ENCODE measurements at places on chromosomes 1 and 21. TPM values are rescaled to one million over a fixed set of nuclear protein-coding genes. Genes with fewer than 3 reads are reported as not detected.

NAXE gene
- polyA plus RNA-seq, result 76.4 TPM

ZMYND12 gene
- 3.2 TPM for polyA plus RNA-seq

SHISA4 gene
- polyA plus RNA-seq, result 14.2 TPM

PIGV gene
- 16.0 TPM for polyA plus RNA-seq

FCN3 gene
- polyA plus RNA-seq, result 2.6 TPM

CFHR2 gene
- not detected for polyA plus RNA-seq

EVA1C gene
- polyA plus RNA-seq, result 5.0 TPM

LCE6A gene
- polyA plus RNA-seq, result not detected

NFIA gene
- polyA plus RNA-seq, result 13.9 TPM

CLDN17 gene
- not detected for polyA plus RNA-seq

PGBD2 gene
- polyA plus RNA-seq, result 12.2 TPM

GPR3 gene
- 1.3 TPM for polyA plus RNA-seq

ZNF697 gene
- polyA plus RNA-seq, result 21.3 TPM

GRCh38 chr1:17360272-17360956 lies 11.6 kb upstream of the PADI6 start:
- DNase-seq, result no peak

GRCh38 chr1:113981962-113982931 lies 3.0 kb downstream of the OLFML3 start:
- peak; percentile 39 for DNase-seq

GRCh38 chr1:155064832-155065429 lies 1.4 kb downstream of the EFNA4 start:
- DNase-seq, result no peak

- DNase-seq, result no peak
Observed at GRCh38 chr21:18493422-18493821, 89.8 kb upstream of the TMPRSS15 start.

GRCh38 chr1:229844675-229845074 lies 218.6 kb downstream of the URB2 start:
- DNase-seq, result no peak

DNA sequence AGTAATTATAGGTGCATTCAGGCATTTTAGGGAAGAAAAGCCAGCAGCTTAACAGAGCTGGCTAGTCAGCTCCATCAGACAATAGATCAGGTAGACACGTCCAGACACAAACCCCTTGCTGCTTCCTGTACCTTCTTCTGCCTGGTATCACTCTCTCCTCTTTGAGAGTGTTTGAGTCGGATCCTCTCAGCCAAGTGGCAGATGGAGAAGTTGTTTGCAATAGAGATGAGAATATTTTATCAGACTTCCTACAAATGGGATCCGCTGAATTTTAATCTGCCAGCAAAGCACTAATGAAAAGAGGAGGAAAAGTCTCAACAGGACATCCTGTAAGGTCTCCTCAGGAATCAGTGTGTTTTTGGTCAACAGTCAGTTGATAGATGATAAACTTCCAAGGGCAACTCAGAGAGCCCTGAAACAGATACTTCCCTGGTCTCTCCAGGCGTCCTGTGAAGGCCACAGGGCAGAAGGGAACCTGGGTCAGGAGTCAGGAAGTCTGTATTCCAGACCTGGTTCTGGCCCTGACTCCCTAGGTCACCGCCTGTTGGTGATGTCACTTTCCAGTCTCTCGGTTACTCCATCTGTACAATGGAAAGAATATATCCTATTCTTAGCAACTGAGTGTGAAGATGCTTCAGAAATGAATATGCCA lies 62.1 kb upstream of the PROX1 start:
- no peak for DNase-seq

DNA sequence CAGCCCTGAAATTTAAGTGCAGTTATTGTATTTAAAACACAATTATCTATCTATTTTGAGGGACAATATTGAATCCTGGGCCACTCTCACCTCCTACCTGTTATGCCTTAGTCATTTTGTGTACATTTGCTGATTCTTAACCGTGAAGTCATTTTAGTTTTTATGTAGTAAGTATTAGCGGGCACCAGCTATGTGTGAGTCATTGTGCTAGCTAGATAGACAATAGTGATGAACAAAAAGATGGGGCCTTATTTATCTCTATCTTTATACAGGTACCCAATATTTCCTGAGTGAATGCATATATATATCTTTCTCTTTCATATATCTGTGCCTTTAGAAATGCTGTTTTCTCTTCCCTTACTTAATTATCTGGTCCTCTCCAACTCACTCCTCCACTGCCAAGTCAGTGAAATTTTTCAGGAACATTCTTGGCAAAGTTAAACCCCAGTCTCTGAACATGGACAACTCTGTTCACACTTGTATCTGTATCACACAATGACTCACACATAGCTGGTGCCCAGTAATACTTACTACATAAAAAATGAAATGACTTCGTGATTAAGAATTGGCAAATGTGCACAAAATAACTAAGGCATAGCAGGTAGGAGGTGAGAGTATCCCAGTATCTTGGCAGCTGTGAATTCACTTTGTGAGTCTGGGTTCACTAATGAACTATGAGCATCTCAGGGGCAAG lies 166.0 kb upstream of the C8B start:
- no peak for DNase-seq

DNA sequence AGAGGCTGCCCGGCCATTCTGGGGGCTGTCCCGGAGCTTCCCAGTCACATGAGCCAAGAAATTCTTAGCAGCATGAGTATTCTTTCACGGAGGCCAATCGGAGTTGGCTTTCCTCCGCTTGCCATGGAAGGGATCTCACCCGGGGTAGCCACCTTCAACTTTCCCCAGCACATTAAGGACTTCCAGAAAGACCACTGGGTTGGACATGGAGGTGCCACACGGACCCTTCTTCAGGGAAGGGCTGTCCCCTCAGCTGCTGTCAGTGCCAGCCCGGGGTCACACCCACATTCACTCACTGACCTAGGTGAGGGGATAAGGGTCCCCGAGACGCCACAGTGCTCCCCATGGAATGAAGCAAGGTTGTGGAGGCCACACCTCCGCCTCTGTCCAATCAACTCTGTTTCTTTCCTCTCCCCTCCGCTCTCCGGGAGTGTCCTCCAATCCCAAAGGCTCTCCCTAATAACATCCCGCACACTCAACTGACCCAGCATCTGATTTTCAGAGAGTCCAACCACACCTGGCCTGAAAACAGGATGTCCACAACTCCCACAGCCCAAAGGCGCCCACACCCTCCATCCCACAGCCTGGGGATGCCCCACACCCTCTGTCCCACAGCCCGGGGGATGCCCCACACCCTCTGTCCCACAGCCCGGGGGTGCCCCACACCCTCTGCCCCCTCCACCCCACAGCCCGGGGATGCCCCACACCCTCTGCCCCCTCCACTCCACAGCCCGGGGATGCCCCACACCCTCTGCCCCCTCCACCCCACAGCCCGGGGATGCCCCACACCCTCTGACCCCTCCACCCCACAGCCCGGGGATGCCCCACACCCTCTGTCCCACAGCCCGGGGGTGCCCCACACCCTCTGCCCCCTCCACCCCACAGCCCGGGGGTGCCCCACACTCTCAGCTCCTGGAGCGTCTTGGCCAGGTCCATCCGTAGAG lies 19.4 kb downstream of the RSPH1 start:
- DNase-seq, result no peak

GRCh38 chr1:235416662-235417049 lies 49.4 kb downstream of the TBCE start:
- DNase-seq, result no peak

DNA sequence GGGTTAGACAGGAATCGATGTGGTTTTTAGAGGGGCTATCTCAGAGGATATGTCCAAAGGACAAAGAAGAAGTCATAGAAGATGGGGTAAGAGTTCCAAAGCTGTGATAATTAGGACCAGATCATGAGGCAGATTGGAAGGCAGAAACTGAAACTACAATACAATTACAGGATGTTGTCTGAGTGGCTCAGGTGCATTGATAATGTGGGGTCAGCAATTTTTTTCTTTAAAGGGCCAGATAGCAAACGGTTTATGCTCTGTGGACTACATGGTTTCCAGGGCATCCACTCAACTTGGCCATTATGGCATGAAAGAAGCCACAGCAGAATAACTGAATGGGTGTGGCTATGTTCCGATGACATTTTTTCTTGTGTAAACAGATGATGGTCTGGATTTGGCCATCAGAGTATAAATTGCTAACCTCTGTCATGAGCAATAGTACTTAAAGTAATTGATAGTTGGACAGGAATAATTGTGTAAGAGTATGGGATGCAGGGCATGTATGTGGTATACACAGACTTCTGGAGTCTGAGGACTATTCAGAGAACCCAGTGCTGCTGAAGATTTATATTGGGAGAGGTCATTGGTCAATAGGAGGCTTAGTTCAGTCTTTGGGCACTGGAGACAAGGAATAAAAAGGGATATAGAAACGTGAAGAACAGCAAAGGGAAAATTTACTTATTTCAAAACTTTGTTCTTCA lies 198.4 kb upstream of the ADGRL4 start:
- DNase-seq, result no peak

DNA sequence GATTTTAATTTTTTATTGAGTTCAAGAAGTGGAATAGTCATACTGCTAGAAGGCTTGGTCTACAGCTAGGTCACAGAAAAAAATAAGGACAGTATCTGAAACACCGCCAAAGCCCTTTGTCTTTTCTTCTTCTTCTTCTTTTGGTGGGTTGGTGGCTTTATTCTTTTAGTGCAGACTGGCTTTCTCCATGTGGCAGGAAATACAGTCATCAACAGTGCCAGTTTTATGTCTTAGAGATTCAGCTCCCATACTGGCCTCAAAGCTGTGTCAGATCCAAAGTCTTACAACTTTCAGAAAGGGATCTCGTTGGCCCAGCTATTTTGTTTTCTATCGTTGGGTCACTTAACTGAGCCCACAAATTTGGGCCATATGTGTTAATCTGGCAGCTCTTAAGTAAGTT lies 58.2 kb downstream of the FNBP1L start:
- no peak for DNase-seq

- no peak for DNase-seq
Observed at GRCh38 chr1:88661951-88662699, 21.9 kb upstream of the PKN2 start.

DNA sequence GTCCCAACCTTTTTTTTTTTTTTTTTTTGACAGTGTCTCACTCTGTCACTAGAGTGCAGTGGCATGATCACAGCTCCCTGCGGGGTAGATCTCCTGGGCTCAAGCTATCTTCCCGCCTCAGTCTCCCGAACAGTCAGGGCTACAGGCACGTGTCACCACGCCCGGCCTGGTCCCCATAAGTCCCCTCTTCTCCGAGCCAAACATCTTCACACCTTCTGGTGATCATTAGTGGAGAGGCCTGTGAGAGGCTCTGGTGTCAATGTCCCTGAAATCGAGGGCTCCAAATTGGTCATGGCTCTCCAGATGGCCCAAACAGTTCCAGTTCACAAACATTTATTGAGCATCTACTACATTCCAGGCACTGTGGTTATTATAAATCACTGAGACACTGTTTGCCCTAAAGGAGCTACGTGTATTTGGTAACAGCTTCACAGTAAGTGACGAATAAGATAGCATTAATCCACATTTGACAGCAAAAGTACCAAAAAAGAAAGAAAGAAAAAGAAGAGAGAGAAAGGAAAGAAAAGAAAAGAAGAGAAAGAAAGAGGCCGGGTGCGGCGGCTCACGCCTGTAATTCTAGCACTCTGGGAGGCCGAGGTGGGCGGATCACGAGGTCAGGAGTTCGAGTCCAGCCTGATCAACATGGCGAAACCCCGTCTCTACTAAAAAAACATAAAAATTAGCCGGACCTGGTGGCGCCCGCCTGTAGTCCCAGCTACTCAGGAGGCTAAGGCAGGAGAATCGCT lies 867 bp upstream of the TIMM17A start:
- no peak for DNase-seq

DNA sequence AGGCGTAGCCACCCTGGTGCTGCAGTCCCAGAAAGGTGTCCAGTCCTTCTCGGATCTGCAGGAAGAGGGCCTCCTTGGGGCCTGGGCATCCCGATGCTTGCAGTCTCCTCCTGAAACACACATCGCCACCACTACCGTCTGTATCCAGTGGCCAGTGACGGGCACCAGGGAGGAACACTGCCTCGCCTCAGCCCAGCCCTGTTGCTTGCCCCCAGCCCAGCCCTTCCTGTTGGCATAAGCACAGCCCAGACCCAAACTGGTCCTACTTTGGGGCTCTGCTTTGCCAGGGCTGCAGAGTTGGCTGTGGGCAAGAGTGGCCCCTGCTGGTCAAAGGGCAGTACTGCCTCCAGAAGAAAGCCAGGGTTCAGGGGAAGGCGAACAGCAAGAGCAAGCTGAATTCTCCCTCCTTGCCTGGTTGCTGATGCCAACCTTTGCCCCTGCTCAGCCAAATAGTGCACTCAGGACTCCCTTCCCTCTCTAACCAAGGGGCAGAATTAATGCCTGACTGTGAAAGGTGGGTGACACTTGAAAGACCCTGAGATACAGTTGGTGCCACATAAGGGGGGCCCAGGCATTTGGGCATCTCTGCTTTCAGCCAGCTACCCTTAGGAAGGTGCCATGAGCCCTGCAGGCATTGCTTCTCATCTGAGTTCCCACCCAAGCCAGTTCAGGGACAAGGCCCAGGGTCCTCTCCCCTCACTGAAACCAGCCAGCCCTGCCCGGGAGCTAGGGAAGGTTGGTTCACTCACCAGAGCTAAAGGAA lies 11.1 kb upstream of the ARHGEF2 start:
- no peak for DNase-seq

DNA sequence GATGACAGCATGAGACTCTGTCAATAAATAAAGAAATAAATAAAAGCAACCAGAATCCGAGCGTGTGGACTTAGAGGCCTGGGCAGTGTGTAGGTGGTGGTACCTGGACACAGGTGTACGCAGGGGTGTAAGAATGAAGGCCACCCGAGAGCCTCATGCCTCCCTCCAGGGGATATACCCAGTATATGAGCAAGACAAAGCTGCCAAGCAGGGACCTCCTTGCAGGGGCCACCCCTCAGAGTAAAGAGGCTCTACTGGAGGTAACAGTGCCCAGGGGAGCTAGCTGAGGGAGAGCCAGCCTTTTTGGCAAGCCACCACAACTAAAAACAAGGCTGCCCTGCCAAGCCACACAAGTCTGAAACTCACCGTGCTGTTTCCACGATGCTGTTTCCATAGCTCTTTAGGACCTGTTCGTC lies 179.2 kb upstream of the RAB4A start:
- DNase-seq, result no peak

DNA sequence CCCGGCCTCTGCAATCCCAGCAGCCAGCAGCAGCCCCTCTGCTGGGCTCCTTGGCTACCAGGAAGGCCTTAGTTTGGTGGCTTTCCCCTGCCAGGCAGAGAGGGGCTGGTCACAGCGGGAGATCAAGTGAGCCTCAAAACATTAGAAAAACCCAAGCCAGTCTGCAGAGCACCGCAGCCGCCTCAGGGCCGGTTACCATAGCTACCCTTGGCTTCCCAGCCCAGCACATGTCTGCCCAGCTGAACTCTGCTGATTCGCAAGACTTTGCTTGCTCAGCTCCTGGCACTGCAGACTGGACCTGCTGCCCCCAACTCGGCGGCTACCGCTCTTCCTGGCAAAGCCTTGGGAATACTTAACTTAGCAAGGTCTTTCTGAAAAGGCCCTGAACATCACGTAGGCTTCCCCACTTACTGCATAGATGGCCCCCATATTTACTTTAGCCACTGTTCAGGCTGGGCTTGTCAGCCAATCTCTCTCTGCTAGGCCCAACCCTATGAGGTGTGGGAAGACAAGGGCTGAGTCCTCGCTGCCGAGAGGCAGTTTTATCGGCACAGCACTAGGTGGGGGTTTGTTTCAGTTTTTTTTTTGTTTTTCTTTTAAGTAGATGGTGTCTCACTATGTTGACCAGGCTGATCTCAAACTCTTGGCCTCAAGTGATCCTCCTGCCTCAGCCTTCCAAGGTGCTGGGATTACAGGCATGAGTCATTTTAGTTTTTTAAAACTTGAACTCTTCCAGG lies 28.6 kb upstream of the PLEKHG5 start:
- DNase-seq, result no peak

- DNase-seq, result no peak
Observed at GRCh38 chr1:219020846-219021245, 152.8 kb upstream of the LYPLAL1 start.
